ENCODE measurements at places on chromosomes 7 and 10. TPM values are rescaled to one million over a fixed set of nuclear protein-coding genes. Genes with fewer than 3 reads are reported as not detected.

SLC13A1 gene
- not detected for total RNA-seq

GRCh38 chr10:49312246-49312869, 13.4 kb downstream of the C10orf71 start:
- no peak for DNase-seq

GRCh38 chr7:159105832-159106811, 38.5 kb downstream of the VIPR2 start:
- no peak for DNase-seq

AKR1C3 gene
- total RNA-seq, result 0.33 TPM

PRPS1L1 gene
- not detected for total RNA-seq

GSTO1 gene
- 215 TPM for total RNA-seq

- DNase-seq, result no peak
These were observed 109.1 kb downstream of the AGMO start for GRCh38 chr7:15452670-15453069.

DNA sequence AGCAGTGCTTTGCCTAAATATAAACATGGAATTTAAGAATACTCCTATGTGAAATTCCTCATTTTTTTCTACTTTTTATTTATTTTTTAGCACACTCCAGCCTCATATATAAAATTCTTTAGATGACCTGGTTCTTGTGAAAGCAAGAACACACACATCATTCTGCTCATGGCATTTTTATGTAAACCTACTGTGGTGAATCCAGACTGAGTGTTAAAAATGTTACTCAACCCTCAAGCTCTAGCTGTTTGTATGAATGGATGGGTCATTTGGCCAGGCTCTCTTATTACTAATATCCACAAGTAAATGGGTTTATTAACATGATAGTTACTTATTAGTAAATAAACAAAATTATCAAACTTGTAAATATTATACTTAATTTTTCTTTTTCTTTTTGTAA, 551.7 kb upstream of the LRRN3 start:
- no peak for DNase-seq

- peak; percentile 76 for DNase-seq
These were observed 182.8 kb downstream of the ARHGAP12 start for GRCh38 chr10:31745612-31746376.

Data from activated CD4-positive, alpha-beta memory T cell treated with anti-CD3 and anti-CD28 coated beads for 36 hours (primary cell).